ENCODE measurements at places on chromosomes 5 and 9.

- no peak for DNase-seq
Measured at GRCh38 chr5:151285683-151286082, 17.9 kb downstream of the SLC36A3 start.

DNA sequence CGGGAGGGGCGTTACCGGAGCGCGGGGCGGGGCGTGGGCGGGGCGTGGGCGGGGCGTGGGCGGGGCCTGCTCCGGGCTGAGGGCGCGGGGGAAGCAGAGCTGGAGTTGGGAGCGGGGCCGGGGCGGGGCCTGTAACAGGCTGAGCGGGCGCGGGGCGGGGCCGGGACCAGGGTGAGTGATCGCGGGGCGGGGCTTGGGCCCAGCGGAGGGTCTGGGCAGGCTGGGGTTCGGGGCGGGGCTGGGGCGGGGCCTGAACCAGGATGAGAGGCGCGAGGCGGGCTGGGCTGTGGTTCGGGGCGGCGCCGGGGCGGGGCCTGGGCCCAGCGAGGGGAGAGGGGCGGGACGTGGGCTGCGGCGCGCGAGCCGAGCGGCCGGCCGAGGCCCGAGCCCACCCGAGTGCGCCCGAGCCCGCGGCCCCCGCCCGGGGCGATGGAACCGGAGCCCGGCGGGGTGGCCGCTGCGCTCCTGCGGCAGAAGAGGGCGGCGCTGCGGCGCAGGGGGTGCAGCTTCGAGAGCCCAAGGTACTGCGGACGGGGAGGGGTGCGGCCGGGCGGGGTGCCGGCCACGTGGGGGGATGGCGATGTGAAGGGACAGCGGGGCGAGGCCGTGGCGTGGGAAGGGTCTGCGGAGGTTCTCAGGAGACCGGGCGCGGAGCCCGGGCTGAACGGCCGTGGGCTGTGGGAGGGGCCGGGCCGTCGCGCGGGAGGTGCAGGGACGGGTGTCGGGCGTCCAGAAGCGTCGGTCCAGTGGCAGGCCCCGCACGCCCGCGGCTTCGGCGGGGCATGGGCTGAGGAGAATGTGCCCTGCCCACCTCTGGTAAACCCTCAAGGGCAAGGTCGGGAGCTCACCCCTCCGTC is 39.5 kb upstream of the GARNL3 start:
- DNase-seq, result peak; percentile 85

DNA sequence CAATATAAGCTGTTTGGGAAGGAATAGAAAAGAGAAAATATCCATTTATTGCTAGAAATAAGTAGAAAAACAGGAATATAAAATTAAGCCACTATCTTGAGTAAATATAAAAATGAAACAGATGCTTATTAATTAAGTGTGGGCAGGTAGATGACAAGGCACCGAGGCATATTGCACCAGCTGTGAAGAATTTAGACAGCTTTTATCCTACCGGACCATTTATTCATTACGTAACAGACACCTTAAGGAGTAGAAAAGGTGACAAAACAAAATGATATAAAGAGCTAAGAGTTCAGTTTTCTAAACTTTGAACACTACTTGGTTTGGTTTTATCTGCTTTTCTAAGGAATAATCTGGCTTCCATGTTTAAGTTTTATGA is 404.1 kb downstream of the PTPRD start:
- DNase-seq, result no peak

GRCh38 chr9:95095641-95096355 is 221.7 kb downstream of the FANCC start:
- no peak for DNase-seq

DNA sequence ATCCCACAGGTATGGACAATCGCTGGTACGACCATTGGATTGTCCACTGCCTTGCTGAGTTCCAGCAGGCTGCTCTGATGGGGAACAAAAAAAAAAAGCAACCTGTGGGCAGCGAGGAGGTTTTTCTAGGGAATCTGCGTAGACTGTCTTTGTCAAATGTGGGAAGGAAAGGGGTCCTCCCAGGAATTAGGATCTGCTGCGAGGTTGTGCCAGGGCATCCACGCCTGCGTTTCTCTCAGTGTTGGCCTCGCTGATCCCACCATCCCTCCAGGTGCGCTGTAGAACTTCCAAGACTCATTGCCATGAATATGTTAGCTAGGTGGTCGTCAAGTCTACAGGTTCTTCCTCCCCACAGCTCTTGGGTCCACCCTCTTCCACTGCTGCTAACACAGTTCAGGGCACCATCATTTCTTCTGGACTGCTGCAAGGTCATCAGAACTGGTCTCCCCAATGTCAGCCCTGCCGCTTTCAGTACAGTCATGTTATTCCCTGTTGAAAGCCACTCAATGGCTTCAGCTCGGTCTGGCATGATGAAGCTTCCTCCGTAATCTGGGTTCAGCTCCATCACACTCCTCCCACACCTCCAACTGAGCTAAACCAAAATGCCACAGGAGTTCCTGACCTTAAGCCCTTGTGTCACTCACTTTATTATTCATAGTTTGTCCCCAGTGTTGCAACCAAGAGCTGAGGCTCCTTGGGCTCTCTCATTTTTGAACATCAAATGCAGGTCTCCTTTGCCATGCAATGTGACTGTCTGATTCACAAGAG is 79.5 kb upstream of the DMRT1 start:
- no peak for DNase-seq

GRCh38 chr9:37840560-37841194 is 40.1 kb downstream of the DCAF10 start:
- no peak for DNase-seq

GRCh38 chr9:113523421-113524141 is 60.1 kb downstream of the RGS3 start:
- peak; percentile 66 for DNase-seq

GRCh38 chr9:18666986-18667772 is 193.2 kb downstream of the ADAMTSL1 start:
- no peak for DNase-seq

GRCh38 chr5:676699-677076 is 16.5 kb downstream of the TPPP start:
- DNase-seq, result no peak

DNA sequence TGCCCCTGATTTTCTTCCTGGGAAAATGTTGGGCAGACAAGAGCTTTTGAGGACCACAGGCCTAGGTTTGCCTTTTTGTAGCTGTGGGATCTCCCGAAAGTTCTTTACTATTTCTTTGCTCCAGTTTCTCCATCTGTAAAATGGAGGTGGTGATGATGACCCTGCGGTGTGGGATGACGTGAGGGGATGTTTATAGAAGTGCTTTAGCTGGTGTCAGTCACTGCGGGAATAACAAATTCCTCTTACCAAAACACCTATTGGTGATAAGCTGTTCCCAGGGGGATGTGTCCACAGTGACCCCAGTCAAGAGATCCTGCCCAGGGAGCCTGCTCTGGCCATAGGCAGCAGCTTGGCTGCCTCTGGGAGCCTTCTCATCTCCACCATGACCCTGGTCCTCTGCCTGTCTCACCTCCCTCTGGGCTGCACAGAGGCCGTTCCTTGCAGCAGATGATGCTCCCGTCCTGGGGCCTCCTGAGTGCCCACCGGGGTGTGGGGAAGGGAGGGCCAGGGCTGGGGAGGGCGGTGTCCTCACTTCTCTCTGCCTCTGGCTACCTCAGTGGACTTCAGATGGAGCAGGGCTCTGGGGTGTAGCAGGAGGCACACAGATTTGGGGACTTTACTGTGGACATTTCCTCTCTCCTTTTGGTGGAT is 77.2 kb downstream of the COL15A1 start:
- DNase-seq, result no peak

GRCh38 chr9:106575823-106576222 is 287.1 kb upstream of the ZNF462 start:
- DNase-seq, result no peak

GRCh38 chr5:132363431-132364112 is 5.9 kb upstream of the SLC22A5 start:
- no peak for DNase-seq

DNA sequence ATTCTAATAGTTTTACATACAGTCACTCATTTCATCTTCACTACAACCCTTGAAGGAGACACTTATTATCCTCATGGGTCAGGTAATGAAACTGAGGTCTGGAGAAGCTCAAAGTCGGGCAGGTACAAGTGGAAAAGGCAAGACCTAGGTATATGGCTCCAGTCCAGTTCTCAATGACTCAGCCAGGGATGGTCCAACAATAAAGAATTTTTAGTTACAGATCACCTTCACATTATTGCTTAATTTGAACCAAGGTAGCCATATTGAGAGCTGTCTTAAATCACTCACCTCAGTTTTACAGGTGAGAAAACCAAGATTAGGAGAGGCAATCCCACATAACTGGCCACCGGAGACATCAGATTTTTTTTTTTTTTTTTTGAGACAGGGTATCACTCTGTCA is 55.4 kb downstream of the PTPN3 start:
- DNase-seq, result no peak

DNA sequence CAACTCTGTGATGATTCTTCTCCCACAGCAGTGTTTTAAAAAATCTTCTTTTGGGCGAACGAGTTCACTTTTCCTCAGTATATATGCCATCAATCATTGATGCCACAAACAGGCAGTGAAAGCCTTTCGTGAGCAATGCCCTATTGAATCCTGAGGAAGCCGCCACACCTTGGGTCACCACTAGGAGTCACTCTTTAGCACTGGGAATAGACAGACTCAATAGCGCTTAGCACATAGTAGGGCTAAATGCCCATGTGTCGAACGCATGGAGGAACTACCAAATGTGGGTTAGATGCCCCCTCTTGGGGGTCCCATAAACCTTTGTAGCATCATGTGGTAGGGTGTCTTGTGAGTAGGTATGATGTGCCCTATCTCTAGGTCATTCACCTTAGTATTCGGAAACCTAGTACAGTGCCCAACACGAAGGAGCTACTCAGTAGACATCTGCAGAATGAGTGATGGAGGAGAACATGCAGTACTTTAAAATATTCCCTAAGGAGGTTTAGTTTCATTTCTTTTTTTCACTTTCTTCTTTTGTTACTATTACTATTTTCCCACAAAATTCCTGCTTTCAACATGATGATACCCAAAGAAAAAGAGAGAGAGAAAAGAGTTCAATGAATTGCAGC is 603.7 kb downstream of the BNC2 start:
- DNase-seq, result peak; percentile 26

GRCh38 chr9:4769321-4770080 is 23.2 kb upstream of the RCL1 start:
- peak; percentile 22 for DNase-seq

DNA sequence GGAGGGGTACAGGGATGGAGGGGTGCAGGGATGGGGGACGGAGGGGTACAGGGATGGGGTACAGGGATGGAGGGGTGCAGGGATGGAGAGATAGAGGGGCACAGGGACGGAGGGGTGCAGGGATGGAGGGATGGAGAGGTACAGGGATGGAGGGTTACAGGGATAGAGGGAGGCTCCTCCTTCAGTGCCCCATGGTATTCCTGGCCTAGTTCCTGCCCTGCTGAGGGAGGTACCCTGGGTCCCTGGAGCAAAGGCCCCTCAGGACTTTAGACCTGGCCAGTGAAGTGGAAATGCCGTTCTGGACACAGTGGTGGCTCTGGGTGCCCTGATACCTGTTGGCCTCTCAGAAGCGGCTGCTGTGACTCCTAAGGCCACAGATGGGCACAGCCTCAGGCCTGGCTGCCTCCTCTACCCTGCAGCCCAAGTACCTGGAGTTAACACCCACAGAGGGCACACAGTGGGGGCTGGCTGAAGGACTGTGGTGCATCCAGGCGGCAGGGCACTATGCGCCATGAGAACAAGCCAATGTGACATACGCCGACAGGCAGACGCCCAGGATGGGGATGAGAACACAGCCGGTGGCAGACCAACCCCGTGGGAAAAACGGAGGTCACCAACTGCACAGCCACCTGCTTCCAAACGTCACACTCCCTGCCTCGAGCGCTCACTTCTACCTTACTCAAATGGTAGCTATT is 8.4 kb downstream of the PTGES2 start:
- DNase-seq, result no peak

- no peak for DNase-seq
Measured at GRCh38 chr5:15634591-15635288, 134.8 kb downstream of the FBXL7 start.

DNA sequence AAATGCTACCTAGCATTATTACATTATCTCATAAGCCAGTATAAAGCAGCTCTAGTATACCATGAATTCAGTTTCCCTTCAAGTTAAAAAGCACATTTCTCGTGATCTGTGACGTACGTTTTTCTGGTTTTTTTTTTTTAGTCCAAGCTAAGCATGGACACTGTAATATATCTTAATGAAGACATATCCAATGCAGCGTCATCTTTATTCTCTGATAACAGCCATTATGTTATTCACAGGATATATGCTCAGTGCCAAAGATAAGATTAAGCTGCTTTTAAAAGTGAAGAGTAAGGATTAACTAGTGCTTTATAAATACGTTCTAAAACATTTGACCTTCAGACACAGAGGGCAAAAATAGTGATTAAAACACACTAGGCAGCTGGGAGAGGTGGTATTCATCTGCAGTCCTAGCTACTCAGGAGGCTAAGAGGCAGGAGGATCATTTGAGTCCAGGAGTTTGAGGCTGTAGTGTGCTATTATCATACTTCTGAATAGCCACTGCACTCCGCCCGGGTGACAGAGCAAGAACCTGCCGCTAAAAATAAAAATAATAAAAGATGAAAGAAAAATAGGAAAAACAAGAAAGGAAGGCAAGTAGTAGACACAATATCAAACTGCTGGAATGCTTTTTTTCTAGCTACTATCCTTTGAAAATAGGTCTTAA is 7.7 kb downstream of the CSNK1A1 start:
- no peak for DNase-seq

- no peak for DNase-seq
Measured at GRCh38 chr5:90037646-90038045, 371.9 kb downstream of the CETN3 start.

DNA sequence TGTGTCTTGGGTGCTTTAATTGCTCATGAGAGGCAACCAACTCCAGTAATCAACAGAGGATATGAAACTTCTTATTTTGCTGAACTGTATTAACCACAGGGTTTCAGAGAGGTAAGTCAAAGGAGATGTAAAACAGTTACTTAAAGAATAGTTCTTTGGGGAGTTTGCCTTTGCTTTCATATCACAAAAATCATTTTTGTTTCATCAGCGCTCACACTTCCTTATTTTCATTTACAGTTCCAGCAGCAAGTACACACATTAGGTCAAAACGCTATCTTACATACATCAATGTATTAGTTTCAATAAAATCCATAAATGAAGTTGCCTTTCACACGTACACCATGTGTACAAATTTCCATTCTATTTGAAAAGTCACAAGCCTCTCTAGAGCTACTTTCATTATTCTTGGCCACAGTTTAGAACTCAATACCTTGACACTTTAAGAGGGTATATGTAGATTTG is 50.1 kb downstream of the ST8SIA4 start:
- no peak for DNase-seq

GRCh38 chr5:172685091-172685490 is 44.0 kb downstream of the NEURL1B start:
- no peak for DNase-seq

GRCh38 chr5:75395277-75395676 is 58.3 kb downstream of the HMGCR start:
- no peak for DNase-seq

- DNase-seq, result peak; percentile 77
Measured at GRCh38 chr5:138641547-138642298, 66.5 kb upstream of the HSPA9 start.

GRCh38 chr5:75681125-75681830 is 36.0 kb downstream of the POC5 start:
- DNase-seq, result no peak

GRCh38 chr5:178069909-178070308 is 43.4 kb upstream of the N4BP3 start:
- DNase-seq, result peak; percentile 33
